ENCODE measurements at places on chromosomes 1 and 21. TPM values are rescaled to one million over a fixed set of nuclear protein-coding genes. Genes with fewer than 3 reads are reported as not detected.
A peak's percentile ranks its signal among the peaks of the same experiment; 100 is the strongest.

DNA sequence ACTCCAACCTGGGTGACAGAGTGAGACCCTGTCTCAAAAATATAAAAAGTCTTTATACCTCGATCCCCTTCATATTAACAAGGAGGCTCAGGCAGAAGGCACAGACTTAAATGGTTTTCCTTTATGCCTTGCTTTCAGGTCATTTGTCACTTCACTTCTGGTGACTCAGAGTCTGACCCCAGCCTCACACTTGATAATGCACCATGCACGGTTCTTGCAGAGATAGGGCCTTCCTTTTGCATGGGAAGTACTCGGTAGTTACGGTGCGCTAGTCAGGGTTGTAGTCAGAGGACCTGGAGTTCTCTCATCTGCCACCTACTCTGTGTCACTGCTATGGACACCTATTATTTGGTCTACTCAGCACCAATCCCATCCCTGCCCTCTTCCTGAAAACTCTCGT is 43.6 kb upstream of the BMP8B start:
- DNase-seq, result no peak
- H3K27me3 ChIP-seq, result no peaks in the 10 kb centered on the region
- H3K27ac ChIP-seq, result no peak overlapping the region
- H3K36me3 ChIP-seq, result no peaks in the 10 kb centered on the region

GRCh38 chr1:191152776-191153175 is 675.1 kb upstream of the BRINP3 start:
- no peaks in the 10 kb centered on the region for H3K27me3 ChIP-seq
- H3K4me1 ChIP-seq, result no peaks in the 10 kb centered on the region
- no peak overlapping the region for H3K27ac ChIP-seq
- DNase-seq, result no peak
- H3K4me3 ChIP-seq, result no peak overlapping the region

SV2A gene
- 4.5 TPM for total RNA-seq

- H3K36me3 ChIP-seq, result no peaks in the 10 kb centered on the region
- peaks cover 3% of the 10 kb centered on the region for H3K4me1 ChIP-seq
- H3K27ac ChIP-seq, result peak overlapping the region; percentile 99
- peak overlapping the region; percentile 96 for H3K4me3 ChIP-seq
- DNase-seq, result peak; percentile 98
These were observed 1.3 kb downstream of the CNN3 start for GRCh38 chr1:94925561-94926125.

GRCh38 chr1:82564333-82564732 is 763.6 kb downstream of the ADGRL2 start:
- peaks cover 5% of the 10 kb centered on the region for H3K4me1 ChIP-seq
- no peaks in the 10 kb centered on the region for H3K36me3 ChIP-seq
- H3K27ac ChIP-seq, result no peak overlapping the region
- no peak overlapping the region for H3K4me3 ChIP-seq
- no peak for DNase-seq

- no peaks in the 10 kb centered on the region for H3K27me3 ChIP-seq
- no peak within 1 kb of the TSS for H3K27ac ChIP-seq
- H3K4me1 ChIP-seq, result peaks cover 8% of the 10 kb centered on the region
These were observed at the start of gene PPFIA4 for GRCh38 chr1:203026031-203026665. Gene PPFIA4, plus strand, starts transcription at chr1:203026491. Its CDS starts 12,518 bp downstream, at chr1:203039009.

DNA sequence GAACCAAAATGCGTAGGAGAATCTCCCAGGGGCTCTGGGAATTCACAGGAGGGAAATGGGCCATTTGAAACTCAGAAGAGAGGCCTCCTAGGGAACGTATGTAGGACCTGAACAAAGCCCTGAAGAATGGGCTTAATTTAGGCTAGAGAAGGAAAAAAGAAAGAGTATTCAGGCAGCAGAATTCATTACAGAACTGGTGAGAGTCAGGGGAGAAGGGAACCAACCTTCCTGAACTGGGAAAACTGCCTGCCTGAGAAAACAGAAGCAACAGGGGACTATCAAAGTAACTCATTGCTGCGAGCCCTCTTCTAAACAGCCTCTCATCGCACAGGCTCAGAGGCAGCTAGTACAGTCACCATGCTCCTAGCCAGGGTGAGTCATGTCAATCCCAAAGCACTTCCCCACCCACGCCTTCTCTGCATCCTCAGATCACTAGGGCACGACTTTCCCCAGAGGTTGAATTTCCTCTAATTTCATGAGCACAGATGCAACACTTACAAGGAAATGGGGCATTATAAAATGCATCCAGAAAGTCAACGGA is 98.1 kb downstream of the ADSS2 start:
- H3K27me3 ChIP-seq, result no peaks in the 10 kb centered on the region
- no peak for DNase-seq
- H3K36me3 ChIP-seq, result no peaks in the 10 kb centered on the region
- no peak overlapping the region for H3K27ac ChIP-seq

IL20 gene
- total RNA-seq, result not detected

GRCh38 chr1:61539720-61540462 is 185.1 kb downstream of the TM2D1 start:
- H3K4me3 ChIP-seq, result no peak overlapping the region
- no peaks in the 10 kb centered on the region for H3K4me1 ChIP-seq
- no peaks in the 10 kb centered on the region for H3K27me3 ChIP-seq
- H3K27ac ChIP-seq, result no peak overlapping the region
- no peaks in the 10 kb centered on the region for H3K36me3 ChIP-seq

Measured in kidney (tissue), 22 donors.